ENCODE measurements at places on chromosomes 5 and 9.

DNA sequence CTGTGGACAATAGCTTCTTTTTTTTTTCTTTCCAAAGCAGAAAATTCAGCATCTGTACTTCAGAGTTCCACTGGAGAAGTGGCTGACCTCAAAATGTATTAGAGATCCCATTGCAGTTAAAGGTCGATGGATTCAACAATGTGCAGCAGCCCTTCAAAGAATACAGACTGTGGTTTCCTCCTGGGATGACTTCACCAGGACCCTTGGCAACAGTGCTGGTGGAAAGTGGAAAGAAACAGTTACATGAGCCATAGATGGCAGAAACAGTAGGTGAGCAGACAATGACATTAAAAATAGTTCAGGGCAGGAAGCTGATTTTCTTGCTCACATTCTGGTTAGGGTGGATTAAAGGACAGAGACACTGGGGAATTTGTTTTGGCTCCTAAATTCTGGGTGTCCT lies 62.4 kb downstream of the SLC28A3 start:
- DNase-seq, result no peak

- no peak for DNase-seq
These were observed 135.9 kb upstream of the OTULINL start for GRCh38 chr5:14445576-14446290.

DNA sequence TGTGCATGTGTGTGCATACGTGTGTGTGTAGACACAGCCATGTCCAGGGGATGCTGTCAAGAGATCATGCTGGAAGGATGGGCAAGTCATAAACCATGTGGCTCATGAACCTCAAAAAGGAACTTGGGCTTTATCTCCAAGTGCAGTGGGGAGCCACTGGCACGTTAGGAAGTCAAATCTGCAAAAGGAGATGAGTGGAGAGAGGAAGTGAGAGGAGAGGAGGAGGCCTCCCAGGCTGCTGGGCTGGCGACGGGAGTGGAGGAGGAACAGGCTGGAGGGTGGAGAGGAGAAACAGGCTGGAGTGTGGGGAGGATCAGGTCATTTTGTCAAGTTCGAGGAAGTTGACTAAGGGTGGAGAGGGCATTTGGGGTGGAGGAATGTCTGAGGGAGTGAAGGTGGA lies 29.2 kb upstream of the TIFAB start:
- no peak for DNase-seq

DNA sequence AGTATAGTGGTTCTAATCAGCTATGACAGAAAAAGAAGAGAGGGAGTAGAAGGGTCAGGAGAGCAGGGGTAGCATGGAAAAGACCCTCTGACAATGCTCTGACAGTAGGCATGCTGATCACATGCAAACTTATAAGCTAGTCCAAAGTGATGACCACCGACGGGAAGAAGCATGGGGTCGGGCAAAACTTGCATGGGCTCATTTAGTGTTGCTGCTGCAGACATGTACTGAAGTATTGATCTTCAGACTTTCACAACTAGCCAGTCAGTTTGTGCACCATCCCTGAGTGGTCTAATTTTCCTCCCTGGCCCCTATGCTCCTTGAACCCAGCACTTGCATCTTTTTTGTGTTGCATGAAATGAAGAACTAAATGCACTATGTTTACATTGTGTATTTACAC lies 225.4 kb downstream of the SYK start:
- no peak for DNase-seq

GRCh38 chr5:127867022-127867783 lies 164.0 kb downstream of the CCDC192 start:
- DNase-seq, result no peak
